ENCODE measurements at places on chromosomes 2 and 18.

GRCh38 chr2:206721256-206721920 lies 3.2 kb upstream of the DYTN start:
- DNase-seq = no peak

DNA sequence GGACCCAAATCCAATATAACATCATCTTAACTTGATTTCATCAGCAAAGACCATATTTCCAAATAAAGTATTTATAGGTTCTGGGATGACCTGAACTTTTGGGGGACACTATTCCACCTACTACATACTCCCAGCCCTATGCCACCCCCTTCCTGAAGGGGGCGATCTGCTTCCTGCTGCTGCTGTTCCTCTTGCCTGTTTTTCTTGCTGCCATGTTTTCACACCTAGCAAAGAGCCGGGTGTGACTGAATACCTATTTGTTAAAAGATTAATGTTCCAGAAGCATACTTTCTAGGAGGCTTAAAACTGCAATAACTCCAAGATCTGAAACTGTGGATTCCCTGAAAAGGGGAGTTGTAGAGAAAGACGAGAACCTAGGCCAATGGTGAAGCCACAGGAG lies 89.7 kb downstream of the ICOS start:
- no peak for DNase-seq

- no peak for DNase-seq
Observed at GRCh38 chr2:147355706-147356105, 489.1 kb upstream of the ACVR2A start.

GRCh38 chr2:99648178-99648844 lies 158.5 kb upstream of the REV1 start:
- no peak for DNase-seq

GRCh38 chr2:58686776-58687175 lies 445.7 kb upstream of the FANCL start:
- DNase-seq = no peak
